ENCODE measurements at places on chromosomes 1 and 21.

DNA sequence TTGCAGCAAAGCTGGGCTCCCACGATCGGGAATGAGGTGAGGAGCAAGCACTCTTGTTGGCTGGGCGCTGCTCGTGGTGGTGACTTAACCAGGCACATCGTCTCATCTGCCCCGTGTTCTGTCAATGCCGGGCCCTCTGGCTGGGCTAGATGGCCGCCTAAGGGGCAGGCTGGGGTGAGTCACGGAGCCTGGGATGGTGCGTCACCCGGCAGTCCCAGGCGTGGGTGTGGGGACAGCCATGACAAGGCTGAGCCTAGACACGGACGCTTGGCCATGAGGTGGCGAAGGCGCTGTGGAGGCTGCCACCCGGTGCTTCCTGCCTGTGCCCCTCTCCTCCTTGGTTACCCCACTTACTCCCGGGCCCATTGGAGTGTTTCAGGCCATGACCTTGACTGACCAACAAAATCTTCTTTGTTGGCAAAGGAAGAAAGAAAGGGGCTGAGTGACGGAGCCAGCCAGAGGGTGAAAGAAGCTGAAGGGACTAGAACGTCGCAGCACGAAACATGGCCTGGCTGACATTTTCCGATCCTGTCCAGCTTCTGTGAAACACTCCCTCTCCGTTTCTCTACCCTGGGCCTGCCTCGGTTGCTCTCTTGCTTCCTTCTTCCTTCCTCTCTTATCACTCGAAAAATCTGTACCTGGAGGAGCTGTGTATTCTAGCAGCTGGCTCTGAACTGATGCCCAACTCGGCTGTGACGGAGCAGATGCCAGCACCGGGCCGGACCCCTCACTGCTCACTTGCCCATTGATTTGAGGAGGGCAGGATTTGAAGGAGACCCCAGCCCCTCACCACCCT is 596 bp downstream of the CD247 start:
- DNase-seq = no peak

DNA sequence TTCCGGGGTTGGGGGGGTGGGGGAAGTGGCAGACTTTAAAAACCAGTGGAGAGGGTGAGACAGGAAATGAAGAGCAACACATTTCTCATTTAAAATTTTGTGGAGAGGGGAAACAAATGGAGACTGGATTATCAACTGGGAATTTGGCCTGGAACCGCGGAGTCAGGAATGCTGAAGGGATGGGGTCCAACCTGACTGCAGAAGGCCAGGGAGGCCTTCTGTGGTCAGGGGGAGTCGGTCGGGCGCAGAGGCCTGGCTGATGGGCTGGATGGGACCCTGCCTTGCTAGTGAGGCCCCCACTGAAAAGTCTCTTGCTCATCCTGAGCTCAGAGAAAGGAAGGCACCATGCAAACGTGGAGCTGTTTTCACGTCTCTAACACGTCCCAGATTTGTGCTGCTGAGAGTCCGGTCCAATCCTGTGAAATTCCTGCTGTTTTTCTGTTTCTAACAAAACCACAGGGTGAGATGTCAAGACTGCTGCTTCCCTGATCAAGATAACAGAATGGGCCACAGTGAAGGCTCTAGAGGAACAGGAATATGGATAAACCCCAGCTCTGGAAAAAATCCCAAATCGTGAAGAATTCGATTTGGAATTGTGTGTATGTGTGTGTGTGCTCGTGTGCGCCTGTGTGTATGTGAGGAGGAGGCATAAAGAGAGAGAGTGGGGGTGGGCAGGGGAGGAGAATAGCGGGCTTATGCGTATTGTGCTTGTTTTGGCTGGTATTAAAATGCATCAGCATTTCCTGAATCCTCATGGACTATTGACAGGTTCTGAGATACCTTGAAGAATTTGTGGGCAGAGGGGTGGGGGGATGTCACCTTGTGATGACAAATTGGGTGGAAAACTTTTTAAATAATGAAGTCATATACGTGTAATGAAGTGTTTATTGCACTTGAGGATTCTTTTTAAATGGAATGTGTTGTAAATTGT is 117.4 kb downstream of the NGF start:
- DNase-seq = no peak

- DNase-seq = no peak
Observed at GRCh38 chr1:72620453-72620852, 338.1 kb upstream of the NEGR1 start.

DNA sequence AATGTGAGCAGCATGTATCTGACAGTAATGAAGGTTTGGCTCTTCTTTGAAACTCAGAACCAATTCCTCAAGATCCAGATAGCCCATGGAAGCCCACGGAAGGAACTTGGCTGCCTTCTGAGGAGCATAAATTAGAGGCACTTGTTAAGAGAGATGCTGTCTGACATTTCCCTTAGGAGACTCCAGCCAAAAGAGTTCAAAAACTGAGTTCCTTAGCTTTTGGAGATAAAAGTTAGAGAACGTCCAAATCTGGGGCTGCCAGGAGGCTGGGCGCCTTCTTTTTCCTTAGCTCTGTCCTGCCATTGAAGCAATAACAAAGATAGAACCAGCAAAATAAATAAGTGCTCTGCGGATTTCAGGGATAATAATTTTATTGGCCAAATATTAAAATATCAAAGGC is 439.6 kb upstream of the USP24 start:
- no peak for DNase-seq

DNA sequence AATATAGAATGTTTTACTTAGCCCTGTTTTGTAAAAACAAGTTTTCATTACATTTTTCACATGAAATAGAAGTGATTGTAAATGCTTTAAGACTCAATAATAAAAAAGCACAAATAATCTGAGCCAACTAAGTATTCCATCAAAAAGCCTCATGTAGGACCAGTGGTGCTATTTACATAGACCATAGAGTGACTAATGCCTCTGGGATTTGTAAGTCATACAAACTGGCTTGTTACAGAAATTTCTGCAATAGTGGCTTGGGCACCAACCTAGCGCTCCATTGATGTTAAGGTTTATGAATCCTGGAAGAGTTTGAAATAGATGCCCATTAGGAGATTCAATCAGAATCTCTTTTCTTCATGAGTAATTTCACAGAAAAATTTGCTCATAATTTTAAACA is 31.9 kb downstream of the ZMYM1 start:
- peak; percentile 76 for DNase-seq

GRCh38 chr1:92317836-92318493 is 19.1 kb downstream of the RPAP2 start:
- no peak for DNase-seq

GRCh38 chr21:32209580-32209979 is 69.3 kb downstream of the MIS18A start:
- DNase-seq = no peak

GRCh38 chr1:203985044-203985443 is 87.9 kb upstream of the SOX13 start:
- no peak for DNase-seq

GRCh38 chr21:15199414-15200383 is 134.9 kb upstream of the NRIP1 start:
- DNase-seq = no peak

All from renal cortical epithelial cell (primary cell).